ENCODE measurements at places on chromosomes 1 and 21.

DNA sequence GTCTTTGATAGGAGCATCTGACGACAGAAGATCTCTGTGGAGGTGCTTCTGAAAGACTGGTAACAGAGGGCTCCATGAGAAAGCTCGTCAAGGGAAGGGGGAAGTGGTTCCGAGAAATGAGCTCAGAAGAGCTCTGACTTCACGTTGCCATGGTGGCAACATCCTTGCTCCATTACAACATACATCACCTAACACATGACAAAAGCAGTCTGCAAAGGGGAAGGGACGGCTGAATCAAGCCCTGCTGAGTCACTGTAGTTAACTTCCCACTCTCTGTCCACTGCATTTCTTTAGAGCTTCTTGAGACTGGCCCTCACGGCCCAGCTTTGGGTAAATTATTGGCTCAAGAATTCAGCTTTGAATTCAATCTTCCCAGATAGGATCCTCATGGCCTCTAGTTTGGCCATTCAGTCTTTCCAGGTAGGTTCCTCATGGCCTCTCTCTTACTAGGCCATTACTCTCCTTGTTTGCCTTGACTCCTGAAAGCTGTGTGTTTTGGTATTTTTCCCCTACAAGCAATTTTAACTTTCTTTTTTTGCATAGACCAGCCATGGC is 88.0 kb upstream of the ZNF648 start:
- DNase-seq, result peak; percentile 95

DNA sequence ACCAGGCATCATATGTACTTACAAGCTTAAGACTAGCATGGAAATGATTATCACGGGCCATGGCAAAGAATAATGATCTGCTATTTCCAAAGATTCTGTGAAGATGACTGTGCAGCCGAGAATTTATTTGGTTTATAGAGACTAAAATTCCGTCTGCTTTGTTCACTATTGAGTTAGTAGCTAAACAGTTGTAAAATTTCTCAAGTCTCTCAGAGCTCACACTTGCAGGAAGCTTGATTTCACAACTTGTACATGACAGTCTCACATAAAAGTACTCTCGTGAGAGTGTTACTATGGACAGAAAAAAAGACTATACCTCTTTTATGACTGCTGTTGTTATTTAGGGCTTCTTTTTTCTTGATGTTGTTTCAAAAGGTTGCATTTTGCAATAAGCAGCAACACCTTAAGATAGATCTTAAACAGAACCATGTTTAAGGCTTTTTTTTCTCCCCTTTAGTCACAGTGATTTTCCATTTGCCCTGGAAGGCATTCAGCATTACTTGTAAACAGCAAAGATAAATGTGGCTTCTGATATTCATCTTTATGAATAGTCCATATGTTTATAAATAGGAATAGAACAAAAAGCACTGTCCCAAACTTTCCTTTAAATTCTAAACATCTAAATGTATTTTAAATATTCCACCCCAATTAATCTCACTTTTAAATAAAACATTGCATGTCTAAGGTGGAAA is 24.8 kb downstream of the ST6GALNAC5 start:
- DNase-seq, result peak; percentile 92

DNA sequence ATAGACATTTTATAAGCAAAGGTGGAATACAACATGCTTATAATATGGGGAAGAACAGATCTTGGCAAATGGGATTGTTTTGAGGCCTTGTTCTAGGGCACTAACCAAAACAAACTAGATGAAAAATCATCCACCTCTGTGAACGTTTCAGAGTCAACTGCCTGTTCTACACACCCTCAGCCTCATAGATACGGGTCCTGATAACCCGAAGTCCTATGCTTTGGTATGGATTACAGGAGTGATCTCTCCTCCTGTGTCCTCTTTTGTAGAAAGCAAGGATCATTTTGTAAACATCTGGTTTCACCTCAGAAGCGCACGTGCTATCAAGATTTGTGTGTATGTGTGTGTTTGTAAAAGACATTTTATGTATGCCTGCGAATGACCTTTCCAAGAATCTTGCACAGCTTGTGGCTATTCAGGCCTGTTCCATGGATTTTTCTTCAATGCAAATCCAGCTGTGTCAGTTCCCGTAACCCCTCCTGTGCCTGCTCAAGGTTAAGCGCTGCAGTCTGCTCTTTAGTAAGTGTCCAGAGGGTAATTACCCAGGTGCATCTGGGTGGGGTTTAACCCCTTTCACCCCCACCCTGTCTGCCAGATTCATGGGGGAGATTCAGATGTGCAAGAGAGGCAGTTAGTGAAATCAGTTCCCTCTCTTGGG is 132.4 kb downstream of the ROR1 start:
- DNase-seq, result no peak

GRCh38 chr1:100721526-100722207 is 2.1 kb downstream of the VCAM1 start:
- peak; percentile 94 for DNase-seq

DNA sequence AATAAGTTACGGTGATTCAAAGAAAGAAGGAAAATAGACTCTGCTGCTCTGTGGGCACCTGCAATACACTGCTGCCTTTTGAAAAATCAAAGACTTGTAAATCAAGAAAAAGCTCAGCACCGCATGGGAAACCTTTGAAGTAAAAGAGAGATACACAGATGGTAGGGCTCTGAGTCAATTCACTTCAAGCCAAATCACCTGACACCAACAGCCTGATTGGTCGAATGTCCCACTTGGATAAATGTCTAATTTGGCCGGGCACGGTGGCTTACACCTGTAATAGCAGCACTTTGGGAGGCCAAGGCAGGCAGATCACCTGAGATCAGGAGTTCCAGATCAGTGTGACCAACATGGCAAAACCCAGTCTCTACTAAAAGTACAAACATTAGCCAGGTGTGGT is 19.2 kb upstream of the RCAN3 start:
- no peak for DNase-seq

GRCh38 chr1:11227106-11228077 is 35.0 kb downstream of the MTOR start:
- no peak for DNase-seq

- DNase-seq, result no peak
Measured at GRCh38 chr1:207217778-207218511, 103.5 kb upstream of the CD55 start.

GRCh38 chr1:233240371-233240770 is 55.2 kb downstream of the PCNX2 start:
- peak; percentile 35 for DNase-seq

GRCh38 chr21:43931489-43931888 is 66.5 kb downstream of the AGPAT3 start:
- DNase-seq, result no peak

DNA sequence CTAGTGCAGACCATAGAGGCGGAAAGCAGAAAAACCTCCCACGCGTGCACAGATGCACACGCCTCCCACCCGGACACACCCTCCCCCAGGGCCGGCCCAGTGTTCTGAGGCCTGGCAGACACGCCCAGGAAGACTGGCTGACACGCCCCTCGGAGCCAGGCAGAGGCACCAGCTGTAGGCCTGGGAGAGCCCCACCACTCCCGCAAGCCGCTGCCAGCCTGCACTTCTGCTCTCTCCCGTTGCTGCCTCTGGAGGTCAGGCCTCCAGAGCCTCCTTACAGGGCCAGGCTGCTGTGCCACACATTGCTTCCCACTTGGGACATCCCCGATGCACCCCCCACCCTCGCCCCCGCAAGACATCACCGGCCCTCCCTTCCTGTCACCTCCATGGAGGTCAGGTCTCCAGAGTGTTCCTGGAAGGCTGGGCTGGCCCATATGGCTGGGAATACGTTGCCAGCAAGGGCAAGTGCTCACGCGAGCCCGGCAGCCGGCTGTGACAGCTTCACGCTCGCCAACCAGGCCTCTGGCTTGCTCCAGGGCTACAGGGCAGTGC is 40.4 kb downstream of the CASZ1 start:
- peak; percentile 77 for DNase-seq

- DNase-seq, result no peak
Measured at GRCh38 chr1:201890806-201891450, 2.2 kb downstream of the SHISA4 start.

DNA sequence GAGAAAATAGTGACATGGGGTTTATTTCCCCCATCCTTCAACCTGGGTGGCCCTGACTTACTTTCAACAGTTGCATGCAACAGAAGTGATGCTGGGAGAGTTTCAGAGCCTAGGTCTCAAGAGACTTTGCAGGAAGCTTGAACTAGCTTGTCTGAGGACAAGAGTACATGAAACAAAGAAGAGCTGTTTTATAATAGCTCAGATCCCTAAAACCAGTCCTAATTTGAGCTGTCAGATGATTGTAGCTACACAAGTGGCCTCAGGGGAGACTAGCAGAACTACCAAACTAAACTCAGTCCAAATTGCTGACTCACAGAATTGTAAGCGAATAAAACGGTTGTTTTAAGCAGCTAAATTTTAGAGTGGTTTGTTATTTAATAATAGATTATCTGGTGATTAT is 17.1 kb downstream of the RC3H1 start:
- DNase-seq, result peak; percentile 75

- no peak for DNase-seq
Measured at GRCh38 chr1:225418598-225418997, 9.2 kb downstream of the LBR start.

- DNase-seq, result no peak
Measured at GRCh38 chr1:5579966-5580365, 412.3 kb downstream of the NPHP4 start.

DNA sequence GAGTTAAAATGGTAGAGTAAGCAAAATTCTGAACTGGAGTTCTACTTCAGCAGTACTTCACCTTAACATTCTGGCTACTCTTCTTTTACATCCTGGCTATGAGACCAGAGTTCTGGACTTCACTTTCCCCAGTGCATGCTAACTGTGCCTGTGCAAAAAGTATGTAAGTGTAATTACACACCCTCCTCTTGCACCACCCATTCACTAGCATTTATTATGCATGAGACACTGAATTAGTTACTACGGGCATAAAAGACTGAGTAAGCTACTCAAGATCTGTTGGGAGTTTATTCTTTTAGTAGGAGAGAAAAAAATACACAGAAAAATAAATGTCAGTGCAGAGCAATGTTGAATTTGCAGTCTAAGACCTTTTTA is 87.2 kb downstream of the GIPC2 start:
- no peak for DNase-seq

GRCh38 chr1:43199093-43199726 is 27.1 kb downstream of the CFAP57 start:
- DNase-seq, result no peak

DNA sequence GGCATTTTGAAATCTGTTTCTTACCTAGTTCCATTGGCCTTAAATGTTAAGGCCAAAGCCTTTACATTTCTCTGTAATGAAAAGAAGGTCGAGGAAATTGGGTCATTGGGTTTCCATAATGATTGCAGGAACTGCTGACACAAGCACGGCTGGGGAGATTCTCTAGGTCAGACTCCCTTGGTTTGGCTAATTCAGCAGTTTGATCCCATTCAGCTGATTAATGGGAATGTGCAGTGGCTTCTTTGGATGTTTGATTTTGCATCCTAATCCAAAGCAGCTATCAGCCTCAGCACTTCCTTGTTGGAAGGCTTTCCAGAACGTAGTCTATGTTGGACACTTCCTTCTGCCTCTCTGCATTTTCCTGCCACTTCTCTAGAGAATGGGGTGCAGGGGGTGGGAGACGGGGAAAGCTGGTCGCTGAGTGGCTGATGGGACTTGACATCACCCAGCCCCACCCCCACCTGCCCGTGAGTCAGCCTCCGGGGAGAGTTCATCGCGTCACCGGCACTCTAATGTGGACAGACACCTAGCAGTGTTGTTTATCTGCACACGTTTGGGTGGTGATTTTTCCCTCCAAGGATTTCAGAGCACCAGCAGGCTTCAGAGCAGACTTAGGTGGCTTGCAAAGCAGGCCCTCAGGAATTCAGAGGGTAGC is 5.4 kb downstream of the PSEN2 start:
- DNase-seq, result no peak

- DNase-seq, result peak; percentile 32
Measured at GRCh38 chr1:206797534-206798383, 25.5 kb upstream of the IL10 start.

- peak; percentile 49 for DNase-seq
Measured at GRCh38 chr1:68011657-68012375, 38.6 kb downstream of the DIRAS3 start.

DNA sequence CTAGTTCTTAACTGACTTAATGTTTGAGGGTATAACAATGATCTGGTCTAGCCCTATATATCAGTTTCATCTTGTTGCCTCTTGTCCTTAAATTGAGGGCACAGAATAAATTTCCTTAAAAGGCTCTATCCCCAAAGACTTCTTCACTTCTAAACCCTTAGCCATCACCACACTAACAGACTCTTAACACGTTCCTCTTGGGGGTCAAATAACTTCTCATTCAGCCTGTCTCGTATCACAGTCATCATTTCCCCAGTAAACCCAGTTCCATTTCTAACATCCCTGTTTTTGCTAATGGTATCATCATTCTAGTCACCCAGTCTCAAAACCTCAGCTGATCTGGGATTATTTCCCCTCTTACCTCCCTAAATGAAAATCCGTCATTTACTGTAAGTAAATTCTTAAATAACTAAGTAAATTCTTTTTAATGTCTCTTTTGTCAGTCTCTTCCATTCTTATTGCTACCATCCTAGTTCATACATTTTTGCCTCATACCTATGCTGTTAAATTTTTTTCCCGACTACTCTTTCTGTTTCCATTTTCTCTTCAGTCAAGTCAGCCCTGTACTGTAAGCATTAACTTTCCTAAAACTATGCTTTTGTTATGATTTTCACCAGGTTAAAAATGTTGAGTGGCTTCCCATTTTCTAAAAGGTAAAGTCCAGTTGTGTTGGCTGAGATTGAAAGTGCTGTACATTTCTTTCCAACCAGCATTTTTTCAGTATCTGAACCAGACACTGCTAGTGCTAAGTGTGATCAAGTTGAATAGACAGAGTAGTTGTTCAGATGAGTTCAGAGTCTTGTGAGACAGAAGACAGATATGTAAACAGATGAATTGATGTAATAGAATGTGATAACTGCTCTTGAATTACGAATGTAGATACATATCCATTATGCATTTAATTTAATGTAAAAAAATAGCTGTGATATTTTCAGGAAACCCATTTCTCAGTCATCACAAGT is 6.9 kb downstream of the CTTNBP2NL start:
- peak; percentile 36 for DNase-seq

DNA sequence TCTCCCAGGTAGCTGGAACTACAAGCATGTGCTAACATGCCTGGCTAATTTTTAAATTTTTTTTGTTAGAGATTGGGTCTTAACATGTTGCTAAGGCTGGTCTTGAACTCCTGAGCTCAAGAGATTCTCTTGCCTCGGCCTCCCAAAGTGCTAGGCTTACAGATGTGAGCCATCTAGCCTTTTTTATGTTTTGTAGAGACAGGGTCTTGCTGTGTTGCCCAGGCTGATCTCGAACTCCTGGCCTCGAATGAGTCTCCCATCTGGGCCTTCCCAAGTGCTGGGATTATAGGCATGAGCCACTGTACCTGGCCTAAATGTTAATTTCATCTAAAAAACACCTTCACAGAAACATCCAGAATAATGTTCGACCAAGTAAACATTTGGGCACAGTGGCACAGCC is 48.6 kb downstream of the FNBP1L start:
- DNase-seq, result no peak
